ENCODE measurements at places on chromosomes 5 and 9.

GRCh38 chr5:15645381-15646160 lies 145.6 kb downstream of the FBXL7 start:
- DNase-seq: no peak

DNA sequence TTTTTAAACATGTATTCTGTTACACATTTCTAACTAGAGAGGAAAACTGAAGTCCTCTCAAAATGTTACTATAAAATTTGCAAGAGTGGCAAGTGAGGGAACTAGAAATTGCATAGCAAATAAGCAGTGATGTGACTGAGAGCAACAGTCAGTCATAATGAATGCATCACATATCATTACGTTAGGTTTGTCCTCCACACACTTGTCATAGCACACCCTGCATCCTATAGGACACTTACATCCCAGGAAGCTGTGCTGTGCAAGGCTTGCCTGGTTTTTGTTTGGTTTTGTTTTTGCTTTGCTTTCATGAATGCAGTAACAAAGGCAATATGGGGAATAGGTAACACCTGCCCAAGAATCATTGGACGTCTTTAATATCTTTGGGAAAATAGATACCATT lies 10.8 kb downstream of the NFIB start:
- DNase-seq: no peak

DNA sequence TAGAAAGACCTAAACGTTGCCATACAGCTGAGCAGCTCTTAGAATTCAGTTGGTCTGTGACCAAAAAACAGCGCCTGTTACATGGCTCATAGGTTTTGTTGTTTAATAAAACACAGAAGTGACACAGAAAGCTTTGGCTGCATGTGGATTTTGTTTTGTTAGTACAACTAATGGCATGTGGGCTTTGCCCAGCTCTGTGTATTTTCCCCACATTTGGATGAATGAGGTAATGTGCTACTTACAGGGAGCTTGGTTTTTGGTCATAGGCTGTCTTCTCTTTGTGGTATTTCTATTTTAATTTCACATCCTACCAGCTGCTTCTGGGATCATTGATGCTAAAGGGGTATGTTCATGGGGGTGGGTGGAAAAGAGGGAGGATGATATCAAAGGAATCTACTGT lies 37.0 kb upstream of the POU4F3 start:
- DNase-seq: no peak

- DNase-seq: no peak
These were observed 7.3 kb downstream of the GRK6 start for GRCh38 chr5:177433658-177434217.

- DNase-seq: no peak
These were observed 366.5 kb downstream of the CHSY3 start for GRCh38 chr5:130270786-130271185.

DNA sequence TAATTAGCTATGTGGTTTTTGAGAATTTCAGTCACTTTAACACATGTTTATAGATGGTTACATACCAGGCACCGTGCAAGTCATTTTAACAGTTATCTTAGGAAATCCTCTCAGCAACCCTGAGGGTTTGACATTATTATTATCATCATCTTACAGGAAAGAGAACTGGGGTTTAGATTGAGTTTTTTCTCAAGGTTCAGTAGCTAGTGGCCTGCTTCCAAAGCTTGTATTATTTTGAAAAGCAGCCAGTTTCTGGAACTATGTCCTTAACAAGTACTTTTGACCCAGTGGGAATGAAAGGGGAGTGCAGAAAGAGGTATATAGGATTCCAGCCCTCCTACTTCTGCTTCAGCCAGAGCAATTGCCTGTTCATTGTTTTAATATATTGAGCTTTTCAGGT lies 157.5 kb downstream of the COMMD10 start:
- DNase-seq: no peak

DNA sequence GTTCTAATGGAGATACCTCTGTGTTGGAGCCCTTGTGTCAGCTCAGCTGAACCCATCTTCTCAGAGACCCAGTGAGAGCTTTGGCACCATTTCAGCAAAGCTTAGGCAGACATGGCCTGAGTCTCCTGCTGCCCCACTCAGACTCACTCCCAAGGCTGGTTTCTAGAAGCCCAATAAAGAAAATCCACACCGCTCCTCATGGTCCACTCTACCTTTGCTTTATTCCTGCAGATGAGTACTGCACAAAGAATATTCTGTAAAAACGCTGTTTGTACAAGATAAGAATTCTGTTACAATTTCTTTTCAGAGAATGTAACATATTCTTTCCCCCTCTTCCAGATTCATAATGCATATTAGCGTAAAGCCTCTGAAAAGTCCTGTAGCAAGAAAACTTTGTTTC lies 129.3 kb downstream of the C5orf15 start:
- no peak for DNase-seq

GRCh38 chr5:16539169-16539666 lies 73.6 kb upstream of the ZNF622 start:
- no peak for DNase-seq

- DNase-seq: no peak
These were observed 202.1 kb downstream of the EBF1 start for GRCh38 chr5:158897444-158898160.

GRCh38 chr9:91868732-91869391 lies 81.2 kb downstream of the ROR2 start:
- no peak for DNase-seq

GRCh38 chr5:148482697-148483462 lies 99.1 kb downstream of the FBXO38 start:
- peak; percentile 25 for DNase-seq

GRCh38 chr9:131733541-131734061 lies 6.3 kb downstream of the RAPGEF1 start:
- peak; percentile 70 for DNase-seq

DNA sequence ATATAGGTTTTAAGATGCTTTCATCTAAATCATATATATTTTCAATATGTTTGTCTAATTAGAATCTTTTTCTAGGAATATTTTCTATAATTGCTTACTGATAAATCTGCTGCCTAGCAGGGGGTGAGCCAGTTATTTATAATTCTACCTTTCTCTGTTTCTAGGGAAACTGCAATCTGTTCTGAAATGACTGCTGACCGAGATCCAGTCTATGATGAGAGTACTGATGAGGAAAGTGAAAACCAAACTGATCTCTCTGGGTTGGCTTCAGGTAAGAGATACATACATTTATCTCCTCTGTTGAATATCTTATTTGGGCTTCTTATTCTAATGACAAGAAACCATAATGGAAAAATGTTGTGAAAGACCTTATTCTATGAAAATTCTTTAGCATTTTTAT lies 127.3 kb downstream of the XRCC4 start:
- DNase-seq: no peak

DNA sequence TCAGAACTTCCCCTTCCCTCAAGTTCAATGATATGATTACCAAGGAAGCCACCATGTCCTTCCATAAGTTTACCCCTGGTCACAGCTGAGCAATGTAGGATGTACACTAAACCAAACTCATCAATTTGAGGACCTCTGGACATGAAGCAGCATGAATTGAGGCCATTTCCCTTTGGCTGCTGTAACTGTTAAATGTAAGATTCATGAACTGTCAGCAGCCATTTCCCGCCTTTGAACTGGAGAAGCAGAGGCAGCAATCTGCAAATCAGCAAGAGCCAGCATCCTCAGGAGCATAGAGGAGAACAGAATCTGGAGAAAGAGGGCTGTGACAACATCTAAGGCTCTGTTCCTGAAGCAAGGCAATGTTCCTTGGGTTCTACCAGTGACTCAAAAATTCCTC lies 104.3 kb upstream of the PTGER4 start:
- DNase-seq: no peak

GRCh38 chr9:92429836-92430235 lies 5.6 kb upstream of the OMD start:
- DNase-seq: no peak

DNA sequence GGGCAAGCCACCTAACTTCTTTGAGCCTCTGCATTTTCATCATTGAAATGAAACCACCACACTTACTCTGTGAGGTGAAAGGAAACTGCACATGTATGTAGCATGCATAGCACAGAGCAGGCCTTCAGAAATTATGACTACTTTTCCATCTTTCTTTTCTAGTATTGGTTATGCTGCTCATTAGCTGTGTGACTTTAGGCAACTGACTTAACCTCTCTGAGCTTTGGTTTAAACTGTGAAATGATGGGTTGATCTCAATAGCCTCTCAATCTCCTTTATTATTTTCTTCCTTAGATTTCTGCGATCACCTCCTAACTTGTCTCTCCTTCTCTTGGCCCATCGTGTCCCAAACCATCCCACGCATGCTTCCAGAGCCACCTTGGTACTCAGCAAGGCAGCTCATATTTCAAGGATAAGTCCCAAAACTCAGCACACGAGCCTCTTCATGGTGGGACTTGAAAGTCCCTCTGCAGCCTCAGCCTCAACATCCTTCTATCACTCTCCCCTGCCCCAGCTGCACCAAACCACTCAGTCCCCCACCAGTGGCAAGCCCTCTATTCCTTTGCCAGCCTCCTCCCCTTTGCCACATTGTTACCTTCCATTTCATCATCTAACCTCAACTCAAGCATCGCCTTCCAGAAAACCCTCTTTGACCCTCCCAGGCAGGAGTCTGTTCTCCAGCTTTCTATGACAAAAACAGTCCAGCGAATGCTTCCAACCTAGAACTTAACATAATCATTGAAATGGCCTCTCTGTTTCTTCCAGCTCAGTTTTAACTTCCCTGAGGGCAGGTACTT lies 60.3 kb upstream of the DNAH5 start:
- no peak for DNase-seq

- no peak for DNase-seq
These were observed 293.0 kb downstream of the SEC61B start for GRCh38 chr9:99515093-99515492.

DNA sequence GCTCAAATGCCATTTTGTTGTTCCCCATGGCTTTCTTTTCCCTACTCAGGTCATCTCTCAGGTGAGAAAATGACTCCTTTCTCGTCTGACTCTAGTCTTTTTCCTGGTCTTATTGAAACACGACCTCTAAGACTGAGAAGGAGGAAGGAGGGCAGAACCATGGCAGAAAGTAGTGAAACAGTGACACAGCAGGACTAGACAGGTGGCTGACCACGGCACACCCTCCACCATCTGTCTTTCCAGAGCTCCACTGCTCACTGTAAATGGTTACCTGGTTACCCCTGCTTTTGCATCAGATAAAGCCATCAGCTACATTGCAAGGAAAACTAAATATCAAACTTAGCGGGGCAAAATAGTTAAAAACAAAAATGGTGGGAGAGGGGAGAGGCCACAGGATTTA lies 30.9 kb downstream of the NR4A3 start:
- DNase-seq: no peak

- DNase-seq: no peak
These were observed 100.1 kb downstream of the RAPGEF6 start for GRCh38 chr5:131534974-131535373.

DNA sequence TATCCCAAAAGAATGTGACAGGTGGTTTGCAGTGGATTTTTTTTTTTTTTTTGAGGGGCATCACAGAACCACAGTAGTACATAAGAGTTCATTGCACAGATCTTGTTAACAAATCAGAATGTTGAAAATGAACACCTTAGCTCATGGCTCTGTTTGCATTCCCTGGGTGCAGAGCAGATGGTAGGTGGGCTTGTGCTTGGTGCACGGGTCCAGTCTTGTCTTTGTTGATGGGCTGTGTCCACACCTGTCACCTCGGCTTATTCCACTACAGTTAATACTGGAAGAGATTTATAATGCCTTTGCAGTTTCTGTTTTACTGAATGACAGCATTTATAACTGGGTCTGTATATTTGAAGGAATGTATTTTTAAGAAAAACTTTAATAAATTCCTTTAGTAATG lies 146.6 kb downstream of the KDM4C start:
- DNase-seq: no peak

DNA sequence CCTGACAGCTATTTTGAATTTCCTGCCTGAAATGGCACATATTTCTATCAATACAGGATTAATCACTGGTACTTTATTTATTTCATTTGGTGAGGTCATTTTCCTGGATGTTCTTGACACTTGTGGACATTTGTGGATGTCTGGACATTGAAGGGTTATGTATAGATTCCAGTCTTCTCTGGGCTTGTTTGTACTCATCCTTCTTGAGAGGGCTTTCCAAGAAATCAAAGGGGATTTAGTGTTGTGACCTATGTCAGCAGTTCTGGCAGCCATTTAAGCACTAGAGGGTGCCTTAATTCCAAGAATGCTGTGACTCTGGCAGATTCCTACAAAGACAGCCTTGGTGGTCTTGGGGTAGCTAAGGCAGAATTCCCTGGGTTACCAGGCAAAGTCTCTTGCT lies 259.7 kb downstream of the CSNK1G3 start:
- DNase-seq: no peak

- no peak for DNase-seq
These were observed 4.5 kb downstream of the OCLN start for GRCh38 chr5:69497006-69497520.

DNA sequence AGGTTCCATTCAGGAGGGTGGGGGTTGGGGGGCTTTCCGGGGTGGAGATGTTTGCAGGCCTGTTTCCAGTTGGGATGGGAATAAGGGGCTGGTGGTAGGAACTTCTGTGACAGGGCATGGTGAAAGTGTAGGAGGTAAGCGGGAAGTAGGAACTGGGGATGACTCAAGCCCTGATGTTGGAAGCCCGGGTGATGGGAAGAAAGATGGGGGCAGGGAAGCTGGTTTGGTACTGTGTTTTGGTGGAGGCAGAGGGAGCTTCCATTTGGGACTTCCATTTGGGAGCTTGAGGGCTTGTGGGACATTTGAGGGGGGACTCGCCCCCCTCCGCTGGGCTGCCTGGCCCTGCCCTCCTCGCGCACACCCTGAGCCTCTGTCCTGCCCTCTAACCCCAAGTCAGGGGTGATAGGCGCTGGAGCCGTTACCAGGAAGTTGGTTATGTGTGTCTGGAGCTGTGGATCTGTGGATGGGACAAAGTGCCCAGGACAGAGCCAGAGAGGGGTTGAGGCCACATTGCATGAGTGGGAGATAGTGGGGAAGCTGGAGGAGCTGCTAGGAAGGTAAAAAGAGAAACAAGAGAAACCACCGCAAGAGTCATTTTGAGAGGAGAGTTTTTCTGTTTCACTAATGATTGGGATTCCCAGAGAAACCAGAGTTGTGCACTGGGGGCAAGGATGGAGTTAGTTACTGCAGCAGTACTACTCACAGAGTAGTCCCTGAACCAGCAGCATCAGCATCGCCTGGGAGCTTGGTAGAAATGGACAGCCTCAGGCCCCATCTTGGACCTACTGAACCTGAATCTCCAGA lies 6.6 kb downstream of the RGS14 start:
- no peak for DNase-seq

GRCh38 chr5:37319037-37319782 lies 51.7 kb downstream of the NUP155 start:
- DNase-seq: no peak

- DNase-seq: peak; percentile 68
These were observed 1.2 kb upstream of the INSL6 start for GRCh38 chr9:5186416-5187169.

DNA sequence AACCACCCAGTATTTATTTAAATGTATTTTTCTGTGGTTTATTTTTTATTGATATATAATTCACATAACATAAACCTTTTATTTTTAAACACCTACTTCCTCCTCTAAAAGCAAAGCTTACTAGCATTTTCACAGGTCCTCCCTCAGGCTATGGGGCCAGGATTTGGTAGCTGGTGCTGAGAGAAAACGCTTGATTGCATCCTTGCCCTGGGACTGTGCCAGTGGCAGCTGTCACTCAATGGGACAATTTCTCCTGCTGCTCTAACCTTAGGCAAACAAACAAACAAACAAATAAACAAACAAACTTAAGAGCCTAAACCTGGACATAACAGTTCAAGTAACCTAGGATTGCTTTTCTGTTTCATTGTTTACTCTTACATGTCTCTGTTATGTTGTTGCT lies 102.7 kb downstream of the FOCAD start:
- no peak for DNase-seq
